ENCODE measurements at places on chromosomes 2 and 18.

DNA sequence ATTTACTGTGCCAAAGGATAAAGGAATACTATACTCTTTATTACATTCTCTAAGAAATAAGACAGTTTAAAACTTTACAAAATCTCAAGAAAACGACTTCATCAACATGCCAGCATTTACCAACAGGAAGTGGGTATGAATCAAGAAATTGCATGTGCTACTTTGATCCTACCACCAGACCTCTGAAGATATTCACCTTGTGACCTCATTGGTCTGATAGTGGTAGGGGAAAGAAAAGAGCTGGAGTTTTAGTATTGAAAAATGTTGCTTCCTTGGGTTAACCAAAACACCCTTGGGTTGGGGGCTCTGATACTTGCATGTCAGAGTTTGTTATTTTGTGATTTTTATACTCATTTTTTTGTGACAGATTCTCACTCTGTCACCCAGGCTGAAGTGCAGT, 84.1 kb upstream of the LPIN2 start:
- peak; percentile 33 for DNase-seq

DNA sequence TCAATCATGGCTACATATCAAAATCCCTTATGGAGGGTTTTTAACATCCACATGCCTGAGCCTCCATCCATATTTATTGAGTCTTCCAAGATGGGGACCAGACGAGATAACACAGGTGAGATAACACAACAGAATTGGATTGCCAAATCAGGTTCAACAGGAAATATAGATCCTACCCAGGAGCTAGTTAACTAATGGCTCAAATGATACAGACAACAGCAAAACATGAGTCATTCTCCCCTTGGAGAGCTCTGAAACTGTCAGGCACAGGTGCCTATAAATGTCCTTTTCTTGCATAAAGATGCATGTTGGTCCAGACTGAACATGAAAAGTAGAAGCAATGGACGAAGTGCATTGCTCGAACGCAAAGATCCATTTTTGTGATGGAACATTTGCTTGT, 202.2 kb downstream of the CDH20 start:
- no peak for DNase-seq

GRCh38 chr2:238487652-238488346, 61.1 kb downstream of the ASB1 start:
- DNase-seq = no peak

- no peak for DNase-seq
These were observed 145.4 kb downstream of the TCF4 start for GRCh38 chr18:55442561-55442960.

- DNase-seq = no peak
These were observed 393.1 kb upstream of the LYPD1 start for GRCh38 chr2:133062931-133063665.

- DNase-seq = no peak
These were observed 227.4 kb upstream of the COL3A1 start for GRCh38 chr2:188746727-188747126.

DNA sequence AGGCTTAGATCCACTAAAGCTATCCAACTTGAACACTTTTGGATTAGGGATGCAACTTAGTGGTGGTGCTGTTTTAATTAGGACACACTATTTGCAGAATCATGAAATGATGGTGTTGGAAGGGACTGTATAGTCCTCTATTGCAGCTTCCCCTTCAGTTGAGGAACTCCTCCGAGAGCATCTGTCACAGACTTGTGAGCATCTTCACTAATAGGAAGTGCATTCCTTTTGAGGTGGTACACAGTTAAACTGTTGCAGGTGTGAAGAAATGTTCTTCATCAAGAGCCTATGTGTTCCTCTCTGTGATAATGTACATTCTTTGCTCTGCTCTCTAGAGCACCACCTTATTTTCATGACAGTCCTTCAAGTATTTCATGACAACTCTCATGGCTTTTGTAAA, 197.4 kb downstream of the CAMKMT start:
- DNase-seq = no peak

GRCh38 chr2:177989029-177989885, 83.3 kb downstream of the PDE11A start:
- no peak for DNase-seq

DNA sequence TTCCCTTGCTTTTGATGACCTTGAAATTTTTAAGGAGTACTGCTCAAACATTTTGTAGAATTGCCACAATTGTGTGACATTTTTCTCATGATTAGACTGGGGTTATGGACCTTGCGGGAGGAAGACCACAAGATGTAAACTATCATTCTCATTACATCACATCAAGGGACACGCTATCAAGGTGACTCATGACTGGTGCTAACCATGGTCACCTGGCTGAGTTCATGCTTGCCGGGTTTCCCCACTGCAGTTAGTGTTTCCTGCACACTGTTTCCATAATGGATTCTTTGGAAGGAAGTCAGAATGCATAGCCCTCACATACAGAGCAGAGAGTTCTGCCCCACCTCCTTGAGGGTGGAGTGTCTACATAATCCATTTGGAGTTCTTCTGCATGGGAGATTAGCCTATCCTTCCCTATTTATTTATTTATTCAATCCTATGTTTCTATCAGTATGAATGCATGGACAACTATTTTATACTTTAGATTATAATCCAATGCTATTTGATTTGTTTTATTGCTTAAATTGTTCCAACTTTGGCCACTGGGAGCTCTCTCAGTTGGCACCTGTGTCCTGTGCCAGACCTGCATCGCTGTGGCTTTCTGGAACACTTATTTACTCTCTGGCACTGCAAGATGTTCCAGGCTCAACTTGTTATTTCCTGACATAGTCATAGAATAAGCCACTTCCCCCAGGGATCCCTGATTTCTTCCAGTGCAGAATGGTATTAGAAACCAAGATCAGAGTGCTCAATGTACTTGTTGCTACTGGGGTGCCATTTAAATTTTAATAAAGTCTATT, 6.0 kb downstream of the MC2R start:
- no peak for DNase-seq

- no peak for DNase-seq
These were observed 233.2 kb upstream of the TCF4 start for GRCh38 chr18:55821219-55821618.

GRCh38 chr2:64786343-64787018, 132.8 kb upstream of the SERTAD2 start:
- no peak for DNase-seq

GRCh38 chr18:48991319-48991660, 40.5 kb upstream of the SMAD7 start:
- no peak for DNase-seq

DNA sequence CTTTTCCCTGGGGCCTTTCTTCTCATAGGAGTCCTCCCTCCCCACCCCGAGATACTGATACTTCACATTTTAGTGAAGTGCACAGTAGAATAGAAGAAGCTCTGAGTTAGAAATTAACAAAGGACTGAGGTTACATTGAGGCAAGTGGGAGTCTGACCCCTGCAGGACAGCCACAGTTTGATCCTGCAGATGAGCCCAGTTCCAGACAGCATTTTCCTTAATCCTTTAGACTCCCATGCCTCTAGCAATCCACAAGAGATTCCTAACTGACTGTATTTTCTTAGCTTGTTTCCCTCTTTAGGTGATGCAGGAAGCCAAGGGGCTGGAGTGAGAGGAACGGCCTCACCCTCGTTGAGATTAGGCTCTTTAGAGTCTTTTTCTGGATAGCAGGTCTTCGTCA, 204.0 kb downstream of the CYRIA start:
- no peak for DNase-seq

GRCh38 chr2:28446531-28446930, 49.3 kb upstream of the PLB1 start:
- DNase-seq = no peak

DNA sequence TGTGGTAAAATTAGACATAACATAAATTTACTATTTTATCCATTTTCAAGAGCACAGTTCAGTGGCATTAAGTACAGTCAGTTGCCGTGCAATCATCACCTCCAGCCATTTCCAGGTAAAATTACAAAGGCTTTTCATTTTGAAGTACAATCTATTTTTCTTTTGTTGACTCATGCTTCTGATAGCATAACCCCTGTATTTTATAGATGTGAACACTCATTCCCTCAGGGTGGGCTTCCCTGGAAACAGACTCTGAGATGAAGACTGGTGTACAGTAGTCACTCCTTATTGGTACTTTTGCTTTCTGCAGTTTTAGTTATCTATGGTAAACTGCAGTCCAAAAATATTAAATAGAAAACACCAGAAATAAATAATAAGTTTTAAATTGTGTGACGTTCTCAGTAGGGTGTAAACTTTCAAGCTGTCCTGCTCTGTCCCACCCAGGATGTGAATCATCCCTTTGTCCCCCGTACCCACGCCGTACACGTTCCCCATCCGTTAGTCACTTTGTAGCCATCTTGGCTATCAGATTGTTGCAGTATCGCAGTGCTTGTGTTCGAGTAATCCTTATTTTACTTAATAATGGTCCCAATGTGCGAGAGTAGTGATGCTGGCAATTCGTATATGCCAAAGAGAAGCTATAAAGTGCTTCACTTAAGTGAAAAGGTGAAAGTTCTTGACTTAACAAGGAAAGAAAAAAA, 41.1 kb upstream of the NAB1 start:
- no peak for DNase-seq

GRCh38 chr2:45134726-45135125, 125.5 kb upstream of the SIX2 start:
- DNase-seq = no peak

- DNase-seq = no peak
These were observed 1038.6 kb downstream of the CBLN2 start for GRCh38 chr18:71505526-71505925.

DNA sequence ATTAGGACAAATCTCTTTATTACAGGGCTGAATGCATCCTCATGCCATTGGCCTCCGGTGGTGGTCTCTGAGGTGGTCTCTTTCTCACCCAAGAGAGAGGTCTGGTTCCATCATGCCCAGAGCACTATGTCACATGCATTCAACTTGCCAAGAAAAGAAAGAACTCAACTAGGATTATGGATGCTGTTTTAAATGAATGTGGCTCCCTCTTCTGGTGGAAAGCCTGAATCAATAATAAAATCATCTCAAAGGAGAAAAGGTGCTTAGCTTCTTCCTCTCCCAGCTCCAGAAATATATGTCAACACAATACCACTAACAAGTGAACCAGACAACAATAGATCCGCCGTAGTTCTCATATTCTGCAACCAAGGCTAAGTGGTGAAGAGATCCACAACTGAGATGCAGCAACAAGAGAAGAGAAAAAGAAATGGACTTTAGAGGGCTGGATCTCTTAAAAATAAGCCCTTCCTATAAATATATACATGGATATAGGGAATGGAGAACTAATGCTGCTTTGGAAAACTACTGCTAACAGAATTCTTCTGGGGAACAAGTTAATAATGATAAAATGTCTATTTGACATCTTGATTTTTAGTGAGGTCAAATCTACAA, 396.8 kb downstream of the NCKAP5 start:
- DNase-seq = peak; percentile 0

DNA sequence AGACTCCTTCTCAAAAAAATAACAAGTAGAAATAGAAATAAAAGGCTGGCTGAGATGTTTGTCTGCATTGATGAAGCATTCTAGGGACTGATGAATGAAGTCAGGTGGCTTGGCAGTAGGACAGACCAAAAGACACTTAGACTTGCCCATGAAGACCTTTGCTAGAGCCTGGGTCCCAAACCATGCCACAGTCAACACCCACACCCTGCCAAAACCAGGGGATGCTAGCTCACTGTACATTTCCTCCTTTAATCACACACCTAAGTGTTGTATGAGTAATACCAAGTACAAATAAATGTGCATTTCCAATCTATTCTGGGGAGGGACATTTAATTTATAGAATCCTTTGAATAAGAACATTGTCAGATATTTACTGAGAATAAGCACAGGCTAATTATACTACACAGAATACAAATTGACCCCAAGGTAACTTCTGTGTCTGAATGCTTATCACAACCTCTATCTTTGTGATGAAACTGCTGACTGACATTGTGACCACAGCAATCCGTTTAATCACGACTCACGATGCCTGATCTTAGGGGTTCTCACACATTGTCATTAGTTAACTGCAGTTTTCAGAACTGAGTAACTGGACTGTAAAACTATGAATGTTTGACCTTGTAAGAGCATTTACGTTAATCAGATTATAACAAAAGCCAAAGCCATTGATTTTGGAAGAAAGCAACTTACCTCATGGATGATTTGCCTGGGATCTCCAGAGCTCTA, 10.5 kb upstream of the NOL10 start:
- no peak for DNase-seq

DNA sequence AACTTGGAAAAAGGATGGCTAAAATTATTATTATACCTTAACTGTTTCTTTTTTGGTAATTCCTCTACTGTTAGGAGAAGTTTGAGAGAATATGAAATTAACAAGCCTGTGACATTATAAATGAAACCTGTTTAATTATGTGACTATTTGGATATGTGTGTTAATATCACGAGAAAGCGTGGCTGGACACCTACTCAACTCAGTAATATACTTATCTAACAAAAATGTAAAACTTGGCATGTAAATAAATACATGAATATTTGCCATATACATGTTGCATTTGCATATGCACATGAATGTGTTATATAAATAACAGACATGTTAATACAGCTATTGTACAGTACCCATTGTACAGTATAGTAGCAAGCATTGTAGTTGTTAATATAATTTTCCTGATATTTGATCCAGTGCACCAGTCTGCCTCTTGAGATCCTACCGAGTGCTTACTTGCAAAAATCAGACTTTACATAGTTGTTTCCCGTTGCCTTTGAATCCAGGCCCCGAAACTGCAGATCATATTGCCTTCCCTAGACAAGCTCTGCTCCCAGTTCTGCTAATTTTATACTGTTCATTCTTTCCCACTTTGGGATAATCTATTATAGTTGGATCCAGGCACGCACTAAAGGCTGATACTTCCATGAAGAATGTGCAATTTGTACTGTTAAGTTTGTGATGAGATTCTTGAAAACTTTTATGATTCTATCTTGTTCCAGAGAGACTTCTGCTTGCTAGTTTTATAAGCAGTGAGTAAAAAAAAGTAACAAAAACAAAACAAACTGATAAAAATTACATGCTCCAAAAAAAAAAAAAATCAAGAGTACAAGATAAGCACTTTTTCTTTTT, 395.6 kb downstream of the ARHGAP15 start:
- DNase-seq = no peak

- DNase-seq = no peak
These were observed 285.9 kb downstream of the FBXO15 start for GRCh38 chr18:73861771-73862170.

- DNase-seq = no peak
These were observed 4.7 kb downstream of the AGAP1 start for GRCh38 chr2:235498541-235498940.

DNA sequence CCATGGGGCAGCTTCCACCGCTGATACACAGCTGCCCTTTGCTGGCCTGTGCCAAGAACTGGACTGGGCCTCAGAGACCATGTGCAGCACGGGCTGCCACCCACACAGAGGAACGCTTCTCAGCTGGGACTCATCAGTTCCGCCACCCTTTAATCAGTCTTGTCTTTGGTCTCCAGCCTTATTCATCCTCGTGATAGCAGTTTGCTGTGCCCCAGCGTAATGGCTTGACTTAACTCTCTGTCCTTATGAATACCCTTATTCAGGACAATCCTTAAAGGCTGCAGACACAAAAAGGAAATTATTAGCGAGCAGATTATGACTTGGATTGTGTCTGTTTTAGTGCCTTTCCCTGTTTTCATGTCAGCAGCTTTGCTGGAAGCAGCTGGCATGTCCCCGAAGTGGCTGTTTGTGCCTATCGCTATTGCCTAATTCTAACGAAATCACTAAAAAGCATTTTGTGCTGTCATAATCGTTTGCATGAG, 108.9 kb upstream of the DAPL1 start:
- no peak for DNase-seq
